Stimulated activated CD4-positive, alpha-beta T cell treated with anti-CD3 and anti-CD28 coated beads, Interleukin-4, amount 100 ng/mL, for 24 hours (primary cell): ENCODE measurements at places on chromosomes 5 and 9.

- DNase-seq = no peak
Measured at GRCh38 chr5:6542421-6543345, 90.2 kb downstream of the NSUN2 start.

DNA sequence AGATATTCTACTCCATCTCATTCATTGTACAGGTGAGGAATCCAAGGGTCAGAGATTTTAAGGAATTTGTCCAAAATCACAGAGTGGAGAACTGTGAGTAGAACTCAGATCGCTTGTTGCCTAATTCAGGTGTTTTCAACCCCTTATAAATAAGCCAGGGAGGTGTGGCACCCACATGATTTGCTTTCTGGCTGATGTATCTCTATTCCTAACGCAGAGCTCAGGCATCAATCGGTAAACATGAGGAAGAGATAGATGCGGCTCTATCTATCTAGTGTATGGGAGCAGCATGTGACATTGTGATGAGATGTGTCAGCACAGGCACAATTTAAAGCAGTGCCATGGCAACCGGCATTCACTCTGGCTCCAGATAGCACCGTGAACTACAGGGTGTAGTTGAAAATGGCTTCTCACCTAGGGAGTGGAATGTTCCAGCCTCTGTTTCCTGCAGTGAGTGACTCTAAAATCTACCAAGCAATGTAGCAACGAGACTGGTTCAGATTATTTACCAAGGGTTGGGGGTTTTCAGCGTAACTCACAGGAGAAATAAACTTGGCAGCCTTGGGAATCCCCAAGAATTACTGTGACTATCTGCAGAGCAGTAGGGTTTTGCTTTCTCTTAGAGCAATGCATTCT lies 53.4 kb upstream of the SUB1 start:
- peak; percentile 63 for DNase-seq

- DNase-seq = no peak
Measured at GRCh38 chr5:110536120-110537115, 190.1 kb downstream of the TMEM232 start.

DNA sequence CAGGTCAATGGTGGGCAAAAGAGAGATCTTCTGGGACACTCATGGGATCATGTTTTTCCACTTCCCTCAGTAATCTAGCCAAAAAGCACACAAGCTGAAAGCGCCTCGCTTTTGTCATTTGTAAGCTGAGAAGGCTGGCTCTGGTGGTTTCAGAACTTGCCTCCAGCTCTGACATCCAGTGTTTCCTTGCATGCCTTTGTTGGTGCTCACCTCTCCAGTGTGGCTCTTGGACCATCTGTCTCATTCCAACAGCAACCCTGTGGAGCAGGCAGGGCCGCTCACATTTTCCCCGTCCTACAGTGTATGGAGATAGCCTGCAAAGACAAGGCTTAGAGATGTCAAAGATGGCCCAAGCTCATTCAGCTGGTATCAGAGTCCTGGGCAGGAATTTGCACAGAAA lies 160.8 kb upstream of the KLF4 start:
- DNase-seq = no peak

- DNase-seq = no peak
Measured at GRCh38 chr5:111043712-111044506, 27.6 kb upstream of the TSLP start.

DNA sequence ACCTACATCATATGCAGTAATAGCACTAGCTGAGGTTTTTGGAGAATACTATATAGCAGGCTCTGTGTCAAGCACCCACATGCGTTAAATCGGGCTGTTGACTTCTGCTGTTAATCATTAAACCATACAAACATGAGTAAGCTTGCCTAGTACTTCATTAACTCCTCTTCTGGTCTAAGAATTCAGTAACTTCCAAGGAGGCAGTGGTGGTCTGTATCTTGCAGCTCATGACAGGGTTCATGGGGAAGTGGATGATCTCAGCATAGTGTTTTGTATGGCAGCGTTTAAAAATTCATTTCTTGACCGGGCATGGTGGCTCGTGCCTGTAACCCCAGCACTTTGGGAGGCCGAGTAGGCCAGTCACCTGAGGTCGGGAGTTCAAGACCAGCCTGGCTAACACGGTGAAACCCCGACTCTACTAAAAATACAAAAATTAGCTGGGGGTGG lies at the start of gene HAVCR1:
HAVCR1 (minus strand) TSS at position 24 of the 447 bp plus-strand sequence. CDS start 1,173 bp downstream, outside the sequence.
- no peak for DNase-seq

GRCh38 chr5:151869843-151870242 lies 54.8 kb downstream of the GLRA1 start:
- DNase-seq = no peak

GRCh38 chr5:121867403-121867802 lies 15.7 kb downstream of the FTMT start:
- DNase-seq = no peak

GRCh38 chr5:140827704-140828361 lies at the start of gene PCDHA6:
Gene PCDHA6 (plus strand): TSS chr5:140827960. CDS start chr5:140828092, 132 bp downstream.
- no peak for DNase-seq

- no peak for DNase-seq
Measured at GRCh38 chr9:38129366-38129765, 60.3 kb upstream of the SHB start.

DNA sequence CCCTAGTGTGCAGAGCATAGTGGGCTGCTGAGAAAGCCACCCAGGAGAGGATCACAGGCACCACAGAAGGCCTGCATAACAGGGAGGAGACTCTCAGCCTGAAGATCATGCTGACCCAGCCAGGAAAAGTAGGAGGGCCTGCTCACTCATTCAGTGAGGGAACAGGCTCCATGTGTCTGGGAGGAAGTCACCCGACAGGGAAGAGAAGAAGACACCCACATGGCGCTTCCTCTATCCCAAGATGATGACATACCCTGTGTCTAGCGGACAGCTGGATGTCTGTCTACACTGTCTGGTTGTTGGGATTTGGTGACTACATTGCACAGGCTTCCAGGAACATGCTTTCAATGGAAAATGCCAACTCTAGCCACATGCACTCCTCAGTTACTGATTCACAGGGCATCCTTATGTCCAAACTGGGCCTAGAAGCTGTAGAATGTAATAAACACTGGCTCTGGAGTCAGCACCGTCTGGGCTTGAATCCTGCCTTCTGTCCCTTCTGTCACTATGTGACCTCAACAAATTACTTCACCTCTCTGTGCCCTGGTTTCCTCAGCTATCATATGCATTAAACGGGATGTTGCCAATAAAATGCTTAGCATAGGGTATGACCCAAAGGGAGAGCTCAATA lies 47.6 kb downstream of the KLHL3 start:
- DNase-seq = no peak
